ENCODE measurements at places on chromosomes 16 and 17.
A peak's percentile ranks its signal among the peaks of the same experiment; 100 is the strongest.

- DNase-seq, result no peak
Observed at GRCh38 chr16:82728901-82729300, 102.1 kb downstream of the CDH13 start.

GRCh38 chr16:69820926-69821541 lies 58.9 kb downstream of the WWP2 start:
- DNase-seq, result peak; percentile 29

- DNase-seq, result no peak
Observed at GRCh38 chr16:66811043-66811442, 9.7 kb upstream of the TERB1 start.

DNA sequence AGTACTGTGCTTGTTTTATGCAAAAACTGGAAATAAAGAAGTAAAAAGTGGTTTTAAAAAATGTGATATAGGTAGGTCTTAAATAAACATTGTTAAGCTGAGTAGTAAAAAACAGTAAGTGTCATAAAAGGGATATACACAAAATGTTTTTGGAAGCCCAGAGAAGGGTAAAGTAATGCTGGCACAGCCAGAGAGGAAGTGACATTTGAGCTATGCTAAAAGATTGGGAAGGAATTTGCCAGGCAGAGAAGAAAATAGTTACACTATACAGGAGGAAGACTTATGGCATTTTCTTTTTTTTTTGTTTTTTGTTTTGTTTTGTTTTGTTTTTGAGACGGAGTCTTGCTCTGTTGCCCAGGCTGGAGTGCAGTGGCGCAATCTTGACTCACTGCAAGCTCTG lies 40.8 kb upstream of the TAOK1 start:
- no peak for DNase-seq

GRCh38 chr16:15613676-15614075 lies 29.3 kb downstream of the MARF1 start:
- DNase-seq, result no peak

DNA sequence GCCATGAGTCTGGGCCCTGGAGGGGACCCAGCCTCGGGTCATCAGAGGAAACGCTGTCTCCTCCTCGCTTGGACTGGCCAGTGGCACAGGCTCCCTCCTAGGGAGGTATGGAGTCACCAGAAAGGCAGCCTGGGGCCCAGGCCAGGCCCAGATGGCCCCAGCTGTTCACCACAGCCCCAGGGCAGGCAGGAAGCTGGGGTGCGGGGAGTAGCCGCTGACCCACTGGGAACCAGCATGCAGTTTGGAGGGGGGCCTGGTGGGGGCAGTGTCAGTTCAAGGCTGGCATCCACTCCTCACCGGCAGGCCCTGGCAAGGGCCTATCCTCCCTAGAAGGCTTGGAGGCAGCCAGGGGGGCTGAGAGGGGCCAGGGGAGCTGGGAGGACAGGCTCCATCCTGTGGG lies 48.8 kb downstream of the SDK2 start:
- DNase-seq, result no peak

DNA sequence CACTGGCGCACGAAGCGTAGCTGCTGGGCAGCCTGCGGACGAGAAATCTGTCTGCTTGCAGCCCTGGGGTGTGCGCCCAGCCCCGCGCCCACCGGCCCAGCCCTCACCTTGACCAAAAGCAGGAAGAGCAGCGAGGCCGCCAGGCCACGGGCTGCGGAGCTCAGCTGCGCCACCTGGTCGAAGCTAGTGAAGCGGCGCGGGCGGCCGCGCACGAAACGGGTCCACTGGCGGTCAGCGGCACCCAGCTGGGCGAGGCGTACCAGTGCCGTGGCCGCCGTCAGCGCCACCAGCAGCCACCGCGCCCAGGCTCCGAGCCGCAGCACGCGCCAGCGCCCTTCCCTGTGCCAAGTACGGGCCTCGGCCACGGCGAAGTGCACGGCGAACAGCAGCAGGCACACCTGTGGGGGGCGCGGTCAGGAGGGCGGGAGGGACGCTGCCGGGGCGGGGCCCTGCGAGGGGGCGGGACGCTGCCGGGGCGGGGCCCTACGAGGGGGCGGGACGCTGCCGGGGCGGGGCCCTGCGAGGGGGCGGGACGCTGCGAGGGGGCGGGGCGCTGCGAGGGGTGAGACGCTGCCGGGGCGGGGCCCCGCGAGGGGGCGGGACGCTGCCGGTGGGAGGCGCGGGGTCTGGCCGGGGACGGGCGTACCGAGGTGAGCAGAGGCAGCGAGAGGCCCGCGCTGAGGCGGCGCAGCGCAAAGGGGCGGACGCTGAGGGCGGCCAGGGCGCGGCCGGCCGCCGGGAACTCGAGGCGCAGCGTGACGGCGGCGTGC lies 43.2 kb downstream of the TSC2 start:
- DNase-seq, result no peak

GRCh38 chr16:67537270-67537635 lies 8.6 kb downstream of the RIPOR1 start:
- DNase-seq, result peak; percentile 48

GRCh38 chr17:77827511-77827910 lies 131.0 kb upstream of the TNRC6C start:
- no peak for DNase-seq

DNA sequence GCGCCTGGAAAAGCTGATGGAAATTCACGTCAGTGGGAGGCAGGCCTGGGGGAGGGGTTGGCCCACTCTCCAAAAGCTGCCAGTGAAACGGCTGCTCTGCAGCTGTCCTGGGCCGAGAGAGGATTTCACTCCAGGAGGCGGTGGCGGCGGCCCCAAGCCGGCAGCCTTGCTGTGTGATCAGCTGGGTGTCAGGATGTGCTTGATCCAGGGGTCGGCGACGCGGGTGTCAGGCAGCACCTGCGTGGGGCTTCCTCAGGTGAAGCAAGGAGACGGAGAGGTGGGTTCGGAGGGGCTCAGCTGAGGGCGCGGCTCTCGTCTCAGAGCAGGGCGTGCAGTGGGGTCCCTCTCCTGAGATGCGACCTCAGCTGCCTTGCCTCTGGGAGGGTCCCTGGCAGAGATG lies 7.0 kb downstream of the CBFA2T3 start:
- no peak for DNase-seq

GRCh38 chr17:74043976-74044375 lies 159.5 kb upstream of the RPL38 start:
- no peak for DNase-seq

- DNase-seq, result peak; percentile 56
Observed at GRCh38 chr17:62653002-62653825, 25.7 kb downstream of the MRC2 start.

- no peak for DNase-seq
Observed at GRCh38 chr16:79469999-79470398, 130.5 kb downstream of the MAF start.

DNA sequence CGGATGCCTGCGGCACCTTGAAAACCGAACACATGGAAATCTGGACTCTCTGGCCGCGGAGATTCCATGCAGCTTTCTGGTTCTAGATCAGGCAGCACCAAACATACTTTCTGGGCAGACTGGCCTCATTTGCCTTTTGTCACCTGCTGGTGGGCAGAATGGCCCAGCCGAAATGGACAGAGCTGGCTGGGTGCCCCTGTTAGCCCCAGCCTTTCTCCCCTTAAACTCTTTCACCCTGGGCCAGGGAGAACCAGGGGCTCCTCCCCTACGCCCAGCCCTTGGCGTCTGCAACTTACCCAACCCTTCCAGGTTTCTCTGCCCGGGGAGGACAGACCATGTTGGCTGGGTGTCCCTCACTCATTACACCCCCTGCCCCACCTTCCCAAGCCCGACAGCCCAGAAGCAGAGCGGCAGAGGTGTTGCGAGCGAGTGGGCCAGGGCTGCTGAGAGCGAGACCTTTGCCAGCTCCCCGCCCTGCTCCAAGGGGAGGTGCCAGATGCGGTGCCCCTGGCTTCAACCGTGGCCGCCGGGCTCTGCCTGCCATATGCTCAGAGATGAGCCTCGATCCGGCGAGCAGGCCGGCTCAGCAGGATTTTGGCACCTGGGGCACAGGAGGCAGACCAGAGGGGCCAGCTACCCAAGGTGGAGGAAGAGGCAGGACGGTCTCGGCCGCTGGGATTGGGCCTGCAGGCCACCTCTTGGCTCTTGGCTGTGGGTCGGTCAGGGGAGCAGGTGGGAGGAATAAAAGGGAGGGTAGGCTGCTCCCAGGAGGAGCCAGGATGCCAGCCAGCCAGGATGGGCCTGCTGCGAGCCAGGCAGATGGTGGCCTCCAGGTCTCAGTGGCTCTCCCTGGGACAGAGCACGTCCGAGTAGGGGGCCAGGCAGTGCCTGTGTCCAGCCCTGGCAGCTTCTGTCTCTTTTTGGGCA lies 191.3 kb downstream of the NTN1 start:
- DNase-seq, result peak; percentile 62

DNA sequence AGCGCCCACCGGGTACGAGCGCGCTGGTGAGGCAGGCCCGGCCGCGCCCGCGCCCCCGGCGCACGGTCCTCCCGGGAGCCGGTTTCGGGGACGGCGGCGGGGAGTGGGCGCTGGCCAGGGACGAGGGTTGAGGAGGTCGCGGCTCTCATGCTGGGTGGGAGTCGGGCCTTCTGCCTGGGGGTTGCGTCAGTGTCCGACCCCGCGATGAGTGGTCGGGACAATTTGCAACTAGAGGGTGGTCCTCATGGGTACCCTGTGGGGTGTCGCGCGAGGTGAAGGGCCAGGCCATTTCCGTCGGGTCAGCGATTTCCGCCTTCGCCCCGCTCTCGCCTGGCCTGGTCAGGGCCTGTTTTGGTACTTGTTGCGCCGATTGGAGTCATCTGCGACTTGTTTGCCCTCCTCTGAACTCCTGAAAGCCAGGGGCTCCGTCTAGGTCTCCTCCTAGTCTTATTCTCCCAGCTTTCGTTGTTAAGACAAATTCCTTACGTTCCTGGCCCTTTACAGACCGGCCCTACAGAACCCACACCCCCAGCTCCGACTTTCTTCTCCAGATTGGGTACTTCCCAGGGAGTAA lies 14.9 kb downstream of the NAA60 start:
- DNase-seq, result peak; percentile 82

GRCh38 chr17:60594734-60595133 lies 5.3 kb upstream of the PPM1D start:
- DNase-seq, result no peak

GRCh38 chr16:169014-169413 lies 3.2 kb downstream of the HBM start:
- no peak for DNase-seq

DNA sequence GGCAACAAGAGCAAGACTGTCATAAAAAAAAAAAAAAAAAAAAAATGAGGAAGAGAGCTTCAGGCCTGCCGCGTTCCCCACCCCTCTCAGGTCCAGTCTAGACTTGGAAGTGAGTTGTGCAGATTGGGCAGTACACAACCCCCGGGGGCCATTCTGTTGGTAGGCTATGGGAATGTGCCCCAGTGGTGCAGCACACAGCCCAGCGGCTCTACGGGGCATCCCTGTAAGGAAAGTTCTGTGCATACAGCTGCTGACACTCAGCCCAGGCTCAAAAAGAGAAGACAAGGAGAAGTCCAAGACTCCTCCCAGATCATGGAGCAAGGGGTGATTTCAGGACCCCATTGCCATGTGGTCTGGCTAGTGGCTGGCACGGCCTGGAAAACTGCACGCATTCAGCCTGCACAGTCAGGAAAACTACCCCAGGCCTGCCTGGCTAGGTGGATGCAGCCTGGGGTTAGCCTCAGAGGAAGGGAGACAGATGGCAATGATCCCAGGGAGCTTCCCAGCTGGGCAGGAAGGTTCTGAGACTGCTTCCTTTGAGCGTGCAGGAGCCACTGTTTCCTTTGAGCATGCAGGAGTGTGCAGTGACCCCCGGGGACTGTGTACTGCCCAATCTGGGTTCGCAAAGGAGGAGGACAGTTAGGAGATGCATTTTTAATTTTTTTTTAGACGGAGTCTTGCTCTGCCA lies 44.8 kb downstream of the PECAM1 start:
- DNase-seq, result no peak

DNA sequence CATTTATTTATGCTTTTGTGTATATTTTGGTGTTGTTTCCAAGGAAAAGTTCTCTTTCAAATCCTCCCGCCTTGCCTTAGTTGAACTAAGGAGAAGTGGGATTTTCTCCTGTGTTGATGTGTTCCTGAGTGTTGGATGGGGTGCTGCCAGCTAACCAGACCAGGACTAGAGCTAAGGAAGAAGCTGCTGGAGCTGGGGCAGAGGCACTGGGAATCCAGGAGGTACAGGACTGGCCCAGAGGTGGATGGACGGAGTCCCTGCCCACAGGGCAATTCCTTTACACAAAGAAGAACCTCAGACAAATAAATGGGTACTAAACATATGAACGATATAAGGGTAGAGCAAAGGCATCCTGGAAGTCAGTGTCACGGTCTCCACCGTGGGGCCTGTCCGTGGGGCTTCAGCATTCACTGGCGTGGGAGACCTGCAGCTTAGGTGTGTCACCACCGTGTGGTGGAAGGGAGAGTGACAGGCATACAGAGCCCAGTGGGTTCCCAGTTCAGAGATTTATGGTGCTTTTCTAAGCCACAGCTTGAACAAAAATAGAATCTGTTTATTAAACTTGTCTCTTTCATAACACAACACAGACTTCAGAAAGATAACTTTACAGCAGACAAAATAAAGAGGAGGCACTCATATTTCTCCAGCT lies 270.7 kb downstream of the NTN1 start:
- peak; percentile 86 for DNase-seq

DNA sequence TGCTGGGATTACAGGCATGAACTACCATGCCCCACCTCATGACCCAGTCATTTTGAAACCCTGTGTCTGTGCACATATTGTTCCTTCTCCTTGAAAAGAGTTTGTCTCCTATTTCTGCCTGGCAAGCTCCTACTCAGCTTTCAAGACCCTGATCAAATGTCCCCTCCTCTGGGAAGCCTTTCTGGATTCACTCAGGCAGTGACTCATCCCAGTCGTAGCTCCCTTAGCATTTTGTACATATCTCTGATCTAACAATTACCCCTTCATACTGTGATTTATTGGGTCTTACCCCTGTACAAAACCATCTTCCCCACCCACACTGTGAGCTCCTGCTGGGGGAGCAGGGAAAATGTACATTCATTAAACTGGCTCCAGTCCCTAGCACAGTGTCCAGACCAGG lies 18.1 kb upstream of the ABCC12 start:
- DNase-seq, result no peak

- no peak for DNase-seq
Observed at GRCh38 chr16:13120557-13120956, 219.2 kb downstream of the SHISA9 start.

DNA sequence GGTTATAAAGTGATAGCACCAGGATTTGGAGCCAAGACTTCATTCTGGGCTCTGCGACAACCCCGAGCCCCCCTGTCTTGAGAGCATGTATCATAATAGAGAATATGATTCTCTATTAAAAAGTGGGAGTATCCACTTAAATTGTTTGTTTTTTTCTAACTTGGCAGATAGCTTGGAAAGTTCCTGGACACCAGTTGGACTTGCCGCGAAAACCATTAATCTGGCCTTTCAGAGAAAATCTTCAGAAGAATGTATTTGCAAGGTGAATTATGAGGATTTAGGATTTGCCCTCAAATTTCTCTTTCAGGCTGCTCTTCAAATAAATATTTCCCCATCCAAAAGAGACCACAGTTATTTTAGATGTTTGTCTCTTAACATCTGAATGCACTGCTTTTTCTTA lies 53.5 kb downstream of the MARCHF10 start:
- no peak for DNase-seq

- DNase-seq, result no peak
Observed at GRCh38 chr17:51590071-51590656, 329.8 kb downstream of the UTP18 start.
